ENCODE measurements at places on chromosomes 7 and 10.
A peak's percentile ranks its signal among the peaks of the same experiment; 100 is the strongest.

- no peak for DNase-seq
Observed at GRCh38 chr7:25759286-25759685, 392.7 kb upstream of the NFE2L3 start.

DNA sequence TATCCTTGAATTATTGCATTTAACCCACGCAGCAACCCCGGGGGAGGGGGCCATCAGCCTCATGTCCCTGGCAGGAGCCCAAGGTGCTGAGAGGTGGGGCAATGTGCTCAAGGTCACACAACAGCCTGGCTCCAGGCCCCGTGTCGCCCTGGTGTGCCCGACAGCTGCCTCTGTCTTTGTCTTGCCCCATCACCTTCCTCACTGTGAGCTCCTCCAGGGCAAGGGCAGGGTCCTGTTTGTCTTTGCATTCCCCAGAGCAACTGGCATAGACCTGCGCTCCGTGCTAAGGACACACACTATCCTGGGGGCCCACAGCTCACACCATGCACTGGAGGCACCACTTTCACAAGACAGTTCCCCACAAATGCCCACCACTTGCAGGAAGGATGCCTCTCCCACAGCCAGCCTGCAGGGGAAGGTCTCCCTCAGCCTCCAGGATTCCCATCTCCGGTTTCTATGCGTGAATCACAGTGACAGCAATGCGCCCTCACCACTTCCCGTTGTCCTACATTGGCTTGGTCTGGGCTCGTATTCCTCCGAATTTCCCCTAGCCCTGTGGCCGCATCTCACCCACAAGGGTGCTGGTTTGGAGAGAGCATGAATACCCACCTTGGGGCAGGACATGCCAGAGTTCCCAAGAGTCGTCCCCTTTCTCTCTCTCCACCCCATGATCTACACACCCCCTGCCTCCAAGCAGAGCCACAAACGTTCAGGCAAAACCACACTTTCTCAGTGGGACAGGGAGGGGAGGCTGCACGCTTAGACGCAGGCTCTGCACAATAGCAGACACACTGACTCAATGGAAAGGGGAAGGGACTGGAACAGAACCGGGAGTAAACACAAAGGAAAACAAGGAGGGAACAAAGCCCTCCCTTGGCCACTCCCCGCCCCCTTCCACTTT, 10.3 kb downstream of the ITPRIP start:
- DNase-seq, result peak; percentile 44

- no peak for DNase-seq
Observed at GRCh38 chr10:114815791-114816190, 5.8 kb upstream of the FHIP2A start.

GRCh38 chr7:284762-285722, 4.9 kb upstream of the FOXL3 start:
- no peak for DNase-seq

- DNase-seq, result no peak
Observed at GRCh38 chr7:94912085-94912484, 4.7 kb downstream of the PPP1R9A start.

Data from C1 segment of cervical spinal cord (tissue), 14 donors.